ENCODE measurements at places on chromosomes 16 and 17.

- DNase-seq, result no peak
Observed at GRCh38 chr17:79630821-79631639, 20.2 kb upstream of the RBFOX3 start.

- no peak for DNase-seq
Observed at GRCh38 chr16:20867585-20867984, 32.6 kb downstream of the DCUN1D3 start.

DNA sequence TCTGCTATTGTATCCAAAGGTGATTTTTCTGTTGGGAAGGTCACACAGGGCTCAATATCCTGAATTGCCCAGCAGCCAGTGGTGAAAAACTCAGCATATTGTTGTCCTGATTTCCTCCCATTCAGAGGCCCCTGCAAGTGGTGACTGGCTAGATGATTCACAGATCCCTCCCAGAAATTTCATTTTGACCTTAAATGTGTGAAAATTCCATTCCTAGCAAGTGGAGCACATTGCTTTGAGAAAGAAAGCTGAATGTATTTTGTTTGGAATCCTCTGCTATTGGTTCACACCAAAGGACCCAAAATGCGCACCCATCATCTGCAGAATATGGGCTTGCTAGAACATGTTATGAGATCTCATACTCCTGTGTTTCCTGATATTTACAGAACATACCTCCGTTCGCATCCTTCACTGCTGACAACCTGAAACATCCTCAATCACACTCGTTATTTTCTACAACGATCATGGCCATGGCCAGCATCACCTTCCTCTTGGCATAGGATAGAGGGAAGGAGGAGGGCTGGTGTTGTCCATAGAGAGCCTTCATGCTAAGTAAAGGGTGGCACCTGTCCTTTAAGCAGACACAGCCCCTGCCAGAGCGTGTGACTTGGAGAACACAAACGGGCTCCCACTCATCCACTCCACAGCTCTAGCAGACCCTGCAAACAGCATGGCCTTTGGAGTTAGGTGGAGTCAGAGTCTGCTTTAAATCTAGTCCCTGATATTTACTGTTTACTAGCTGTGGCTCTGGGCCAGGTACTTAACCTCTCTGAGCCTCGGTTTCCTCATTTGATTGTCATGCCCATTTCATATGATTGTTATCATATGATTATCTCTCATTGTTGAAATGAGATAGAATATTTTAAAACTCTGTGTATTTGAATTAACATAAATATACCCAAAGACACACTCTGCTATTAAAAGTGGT, 30.4 kb upstream of the NFAT5 start:
- no peak for DNase-seq

DNA sequence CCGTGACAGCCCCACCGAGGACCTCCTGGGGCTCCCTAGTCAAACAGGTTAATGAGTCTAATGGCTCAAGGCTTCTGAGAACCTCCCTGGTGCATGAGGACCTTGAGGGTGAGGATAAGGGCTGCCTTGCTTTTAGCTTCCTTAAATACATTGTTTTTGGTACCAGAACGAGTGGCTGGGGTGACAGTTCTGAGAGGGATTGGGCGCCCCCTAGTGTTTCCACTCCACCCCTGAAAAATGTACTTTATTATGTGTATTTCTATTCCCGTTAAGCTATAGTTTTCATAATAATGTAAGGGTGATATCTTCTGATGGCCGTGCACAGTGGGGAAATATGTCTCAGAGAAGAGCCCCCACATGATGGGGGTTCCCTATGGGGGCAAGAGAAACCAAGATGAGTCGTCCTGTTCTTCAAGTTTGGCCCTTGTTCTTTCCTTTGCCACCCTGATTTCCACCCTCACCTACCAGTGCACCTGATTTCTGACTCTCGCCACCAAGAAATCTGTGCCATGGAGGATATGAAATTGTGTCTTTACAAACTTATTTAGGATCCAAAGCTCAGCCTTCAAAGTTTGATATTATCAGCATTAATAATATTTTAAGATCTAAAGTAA, 14.5 kb upstream of the VWA3A start:
- peak; percentile 64 for DNase-seq

DNA sequence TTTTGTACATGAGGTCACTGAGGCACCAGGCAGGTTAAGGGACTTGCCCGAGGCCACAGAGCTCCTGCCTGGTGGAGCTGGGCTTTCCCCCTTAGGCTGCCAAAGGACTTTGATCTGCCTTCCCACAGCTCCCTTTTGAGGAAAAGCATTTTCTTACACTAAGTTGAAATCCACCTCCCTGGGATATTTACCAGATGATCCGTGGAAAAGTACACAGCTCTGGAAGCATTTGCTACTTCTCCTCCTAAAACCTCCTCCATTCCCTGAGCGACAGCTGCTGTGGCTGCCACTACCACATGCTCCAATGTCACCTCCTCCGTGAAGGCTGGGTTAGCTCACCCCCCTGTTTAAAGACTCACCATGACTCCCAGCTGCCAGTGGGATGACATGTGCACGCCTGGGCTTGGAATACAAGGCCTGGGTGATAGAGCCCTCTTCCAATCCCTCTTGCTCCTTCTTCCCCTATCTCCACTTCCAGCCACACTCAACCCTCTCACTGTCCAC, 1.2 kb upstream of the MPRIP start:
- DNase-seq, result no peak

- no peak for DNase-seq
Observed at GRCh38 chr16:23504076-23504452, 6.2 kb downstream of the GGA2 start.

DNA sequence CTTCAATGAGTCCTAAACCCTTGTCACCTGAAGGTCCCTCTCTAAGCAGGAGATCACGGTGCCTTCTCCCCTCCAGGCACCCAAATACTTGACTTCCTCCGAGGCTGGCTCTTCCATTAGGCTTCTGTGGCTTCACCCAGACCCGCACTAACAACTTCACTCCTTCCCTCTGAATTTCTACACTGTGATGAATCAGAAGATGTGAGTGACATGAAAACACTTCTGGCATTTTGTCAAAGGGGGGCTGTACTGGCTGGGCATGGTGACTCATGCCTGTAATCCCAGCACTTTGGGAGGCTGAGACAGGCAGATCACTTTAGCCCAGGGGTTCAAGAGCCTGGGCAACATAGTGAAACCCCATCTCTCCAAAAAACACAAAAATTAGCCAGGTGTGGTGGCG, 72.6 kb upstream of the CNEP1R1 start:
- no peak for DNase-seq

GRCh38 chr16:2614761-2615191, 67.5 kb upstream of the KCTD5 start:
- no peak for DNase-seq

All from stimulated activated CD4-positive, alpha-beta T cell treated with anti-CD3 and anti-CD28 coated beads, TNF-alpha, amount 100 ng/mL, for 1 hour (primary cell).